ENCODE measurements at places on chromosomes 1 and 21. TPM values are rescaled to one million over a fixed set of nuclear protein-coding genes. Genes with fewer than 3 reads are reported as not detected.

GMEB1 gene
- 6.5 TPM for total RNA-seq

TRPM2 gene
- under 0.01 TPM for total RNA-seq

RBM8A gene
- 108 TPM for total RNA-seq

ZNF683 gene
- not detected for total RNA-seq

HPCAL4 gene
- not detected for total RNA-seq

FCGR1A gene
- not detected for total RNA-seq

PGM1 gene
- 125 TPM for total RNA-seq

OR2T2 gene
- total RNA-seq = not detected

ADAM15 gene
- total RNA-seq = 70.4 TPM

SMCP gene
- not detected for total RNA-seq

ADORA1 gene
- total RNA-seq = 16.5 TPM

HIVEP3 gene
- total RNA-seq = 0.71 TPM

EPS15 gene
- total RNA-seq = 52.5 TPM

OR14K1 gene
- total RNA-seq = not detected

LMX1A gene
- total RNA-seq = not detected

SLC30A10 gene
- not detected for total RNA-seq

CD1E gene
- total RNA-seq = not detected

MROH9 gene
- total RNA-seq = not detected

STK40 gene
- 12.6 TPM for total RNA-seq

NBPF4 gene
- total RNA-seq = not detected

FCGR3A gene
- total RNA-seq = not detected

TDRD10 gene
- total RNA-seq = not detected

ALX3 gene
- not detected for total RNA-seq

CNKSR1 gene
- not detected for total RNA-seq

C1orf21 gene
- total RNA-seq = 43.5 TPM

IL22RA1 gene
- total RNA-seq = not detected

HSPA13 gene
- total RNA-seq = 53.6 TPM

OR2L5 gene
- not detected for total RNA-seq

BARHL2 gene
- not detected for total RNA-seq

PADI2 gene
- not detected for total RNA-seq

FAAP20 gene
- 19.1 TPM for total RNA-seq

CRTC2 gene
- 3.1 TPM for total RNA-seq

DENND2C gene
- 1.4 TPM for total RNA-seq

GPATCH3 gene
- total RNA-seq = 10.1 TPM

ITGB2 gene
- total RNA-seq = under 0.01 TPM

TIAM1 gene
- 0.37 TPM for total RNA-seq

EPHA8 gene
- not detected for total RNA-seq

HNRNPCL4 gene
- total RNA-seq = not detected

DEPDC1 gene
- 2.3 TPM for total RNA-seq

KCNAB2 gene
- total RNA-seq = 3.7 TPM

COQ8A gene
- 10.4 TPM for total RNA-seq

HAPLN2 gene
- total RNA-seq = not detected

OLIG2 gene
- not detected for total RNA-seq

OR2L2 gene
- under 0.01 TPM for total RNA-seq

KCNJ6 gene
- not detected for total RNA-seq

KRTAP20-3 gene
- not detected for total RNA-seq

MFN2 gene
- 37.8 TPM for total RNA-seq

SLC45A1 gene
- total RNA-seq = 2.0 TPM

NECTIN4 gene
- 0.37 TPM for total RNA-seq

All from smooth muscle cell of bladder (primary cell).